A549 treated with GW870086 at 1 μM for 4 hours (cell line): ENCODE measurements at places on chromosomes 7 and 10. TPM values are rescaled to one million over a fixed set of nuclear protein-coding genes. Genes with fewer than 3 reads are reported as not detected.

Gene GRM8
- total RNA-seq: not detected in 5 replicates

Gene CALHM1
- not detected in 5 replicates for total RNA-seq

Gene PNLIPRP3
- total RNA-seq: not detected in 5 replicates

Gene NME8
- not detected in 5 replicates for total RNA-seq

Gene SLC16A12
- total RNA-seq: 0.19 to 0.78 TPM (median 0.32 TPM) in 5 replicates

Gene POU6F2
- total RNA-seq: not detected in 5 replicates

Gene CNTNAP2
- 0.02 to 0.09 TPM in 2 of 5 replicates, not detected in the others for total RNA-seq

Gene RELN
- total RNA-seq: 0.01 to 0.21 TPM (median 0.02 TPM) in 3 of 5 replicates, not detected in the others
